ENCODE measurements at places on chromosomes 2 and 18.

- DNase-seq = peak; percentile 48
Measured at GRCh38 chr2:137173463-137173862, 408.1 kb downstream of the THSD7B start.

GRCh38 chr2:37644191-37644590, 27.3 kb downstream of the CDC42EP3 start:
- DNase-seq = no peak

- no peak for DNase-seq
Measured at GRCh38 chr2:69836316-69836715, 6.9 kb downstream of the GMCL1 start.

GRCh38 chr18:67142604-67143003, 373.9 kb downstream of the DSEL start:
- DNase-seq = no peak

- peak; percentile 67 for DNase-seq
Measured at GRCh38 chr2:239264492-239264837, 136.4 kb downstream of the HDAC4 start.

DNA sequence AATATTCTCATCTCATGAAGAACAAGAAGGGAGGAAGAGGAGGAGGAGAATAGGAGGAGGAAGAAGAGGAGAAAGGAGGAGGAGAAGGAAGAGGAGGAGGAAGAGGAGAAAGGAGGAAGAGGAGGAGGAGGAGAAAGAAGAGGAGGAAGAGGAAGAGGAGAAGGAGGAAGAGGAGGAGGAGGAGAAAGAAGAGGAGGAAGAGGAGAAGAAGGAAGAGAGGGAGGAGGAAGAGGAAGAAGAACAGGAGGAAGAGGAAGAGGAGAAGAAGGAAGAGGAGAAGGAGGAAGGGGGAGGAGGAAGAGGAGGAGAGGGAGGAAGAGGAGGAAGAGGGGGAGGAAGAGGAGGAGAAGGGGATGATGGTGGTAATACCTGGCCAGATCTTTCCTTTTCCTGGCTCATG, 70.0 kb upstream of the PTPRM start:
- no peak for DNase-seq

- DNase-seq = no peak
Measured at GRCh38 chr2:190129421-190130199, 67.1 kb upstream of the MSTN start.

DNA sequence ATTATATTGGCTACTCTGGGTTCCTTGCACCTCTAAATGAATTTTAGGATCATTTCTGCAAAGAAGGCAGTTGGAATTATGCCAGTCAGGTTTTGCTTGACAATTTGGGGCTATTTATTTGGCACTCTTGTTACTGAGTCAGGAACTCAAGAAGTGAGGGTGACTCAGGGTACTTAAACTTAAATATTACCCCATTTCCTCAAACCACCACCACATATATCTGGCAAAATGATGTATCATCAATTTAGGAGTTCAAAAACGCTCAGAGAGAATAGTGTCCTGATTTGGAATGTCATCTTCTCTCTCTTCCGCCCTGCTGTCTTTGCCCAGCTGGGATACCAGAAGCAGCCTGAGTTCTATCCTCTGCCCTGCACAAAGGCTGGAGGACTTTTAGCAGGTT, 2.4 kb upstream of the THNSL2 start:
- no peak for DNase-seq

Measured in amniotic epithelial cell (primary cell).